ENCODE measurements at places on chromosomes 12 and 14.

DNA sequence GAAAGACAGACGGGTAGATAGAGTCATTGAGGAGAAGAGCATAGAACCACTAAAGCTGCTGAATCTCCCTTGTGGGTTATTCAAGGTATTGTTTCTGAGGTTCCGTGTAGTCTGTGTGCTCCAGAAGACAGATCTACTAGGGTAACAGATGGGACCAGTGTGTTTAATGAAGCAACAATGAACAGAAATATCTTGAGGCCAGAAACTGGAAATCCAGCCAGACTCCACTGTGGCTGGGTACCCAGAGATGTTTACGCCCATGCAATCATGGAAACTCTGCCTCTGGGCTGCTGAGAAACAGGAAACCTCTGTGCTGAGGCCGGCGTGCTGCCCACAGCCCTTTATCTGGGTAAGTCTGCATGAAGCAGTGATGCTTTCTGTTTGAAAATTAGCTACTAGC, 8.3 kb downstream of the PROX2 start:
- DNase-seq: no peak

DNA sequence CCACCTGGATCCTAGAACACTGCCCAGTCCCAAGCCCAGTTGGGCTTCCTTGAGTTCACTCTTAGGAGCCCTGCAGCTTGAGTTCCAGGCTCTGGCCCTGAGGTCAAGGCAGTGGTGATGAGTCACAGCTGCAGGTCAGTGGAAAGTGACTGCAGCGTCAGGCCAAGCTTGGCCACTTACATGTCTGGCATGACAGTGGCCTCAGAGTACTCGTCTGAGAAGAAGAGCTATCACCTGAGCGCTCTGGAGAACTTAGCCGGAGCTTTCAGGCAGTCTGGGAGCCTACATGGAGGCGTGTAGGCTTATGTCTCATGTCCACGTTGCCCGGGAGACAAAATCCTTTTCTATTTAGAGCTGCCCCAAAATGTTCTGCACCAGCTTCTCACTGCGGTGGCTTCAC, 75.6 kb downstream of the ARL6IP4 start:
- no peak for DNase-seq

- no peak for DNase-seq
Measured at GRCh38 chr14:32622742-32623141, 293.6 kb downstream of the AKAP6 start.

- DNase-seq: no peak
Measured at GRCh38 chr12:80864046-80864735, 73.5 kb downstream of the LIN7A start.

DNA sequence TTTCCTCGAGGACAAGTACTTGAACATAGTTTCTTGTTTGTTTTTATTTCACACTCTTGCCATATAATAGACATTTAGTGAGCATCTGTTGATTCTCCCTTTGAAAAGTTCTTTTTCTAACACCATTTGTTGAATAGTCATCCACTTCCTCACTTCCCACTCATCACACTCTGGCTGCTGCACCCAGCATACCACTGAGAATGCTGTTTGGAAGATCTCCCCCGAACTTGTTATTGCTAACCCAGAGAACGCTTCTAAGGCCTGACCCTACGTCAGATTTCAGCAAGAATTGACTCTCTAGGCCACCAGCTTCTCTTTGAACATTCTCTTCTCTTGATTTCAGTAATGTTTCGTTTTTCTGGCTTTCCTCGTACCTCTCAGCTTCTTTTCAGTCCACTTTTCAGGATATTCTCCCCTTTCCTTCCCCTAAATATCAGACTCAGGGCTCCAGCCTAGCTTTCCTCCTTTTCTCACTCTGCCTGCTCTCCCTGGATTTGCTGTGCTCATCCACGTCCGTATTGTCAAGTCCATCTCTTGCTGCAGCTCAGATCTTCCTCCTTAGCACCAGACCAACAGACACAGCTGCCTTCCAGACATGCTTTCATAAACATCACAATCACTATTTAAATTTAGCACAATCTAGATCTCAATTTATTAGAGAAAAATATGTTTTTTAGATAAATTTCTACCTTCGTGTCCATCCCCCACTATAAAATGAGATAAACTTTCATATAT, 94.0 kb upstream of the SLC38A4 start:
- DNase-seq: no peak

DNA sequence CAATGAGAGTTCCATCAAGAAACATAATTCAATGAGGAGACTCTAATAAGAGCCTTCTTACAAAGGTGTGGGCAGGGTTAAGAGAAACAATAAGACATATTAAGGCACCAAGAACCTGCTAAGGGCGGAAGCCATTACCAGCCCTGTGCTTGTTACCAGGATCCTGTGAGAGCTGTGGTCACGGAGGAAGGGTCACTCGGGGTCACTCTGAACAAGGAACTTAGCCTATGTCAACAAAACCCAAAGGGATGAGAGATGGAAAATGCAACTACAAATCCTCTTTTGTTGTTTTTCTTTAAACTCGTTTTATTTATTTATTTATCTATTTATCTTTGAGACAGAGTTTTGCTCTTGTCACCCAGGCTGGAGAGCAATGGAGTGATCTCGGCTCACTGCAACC, 460.4 kb upstream of the CCDC196 start:
- DNase-seq: no peak

- no peak for DNase-seq
Measured at GRCh38 chr12:57454566-57455373, at the start of gene INHBE. Gene INHBE, plus strand, starts transcription at chr12:57455307. Its CDS starts 230 bp downstream, at chr12:57455537.

Data from transverse colon (tissue), 4 donors.